ENCODE measurements at places on chromosomes 16 and 17.

GRCh38 chr17:33602981-33603380, 309.9 kb upstream of the ASIC2 start:
- no peak for DNase-seq

DNA sequence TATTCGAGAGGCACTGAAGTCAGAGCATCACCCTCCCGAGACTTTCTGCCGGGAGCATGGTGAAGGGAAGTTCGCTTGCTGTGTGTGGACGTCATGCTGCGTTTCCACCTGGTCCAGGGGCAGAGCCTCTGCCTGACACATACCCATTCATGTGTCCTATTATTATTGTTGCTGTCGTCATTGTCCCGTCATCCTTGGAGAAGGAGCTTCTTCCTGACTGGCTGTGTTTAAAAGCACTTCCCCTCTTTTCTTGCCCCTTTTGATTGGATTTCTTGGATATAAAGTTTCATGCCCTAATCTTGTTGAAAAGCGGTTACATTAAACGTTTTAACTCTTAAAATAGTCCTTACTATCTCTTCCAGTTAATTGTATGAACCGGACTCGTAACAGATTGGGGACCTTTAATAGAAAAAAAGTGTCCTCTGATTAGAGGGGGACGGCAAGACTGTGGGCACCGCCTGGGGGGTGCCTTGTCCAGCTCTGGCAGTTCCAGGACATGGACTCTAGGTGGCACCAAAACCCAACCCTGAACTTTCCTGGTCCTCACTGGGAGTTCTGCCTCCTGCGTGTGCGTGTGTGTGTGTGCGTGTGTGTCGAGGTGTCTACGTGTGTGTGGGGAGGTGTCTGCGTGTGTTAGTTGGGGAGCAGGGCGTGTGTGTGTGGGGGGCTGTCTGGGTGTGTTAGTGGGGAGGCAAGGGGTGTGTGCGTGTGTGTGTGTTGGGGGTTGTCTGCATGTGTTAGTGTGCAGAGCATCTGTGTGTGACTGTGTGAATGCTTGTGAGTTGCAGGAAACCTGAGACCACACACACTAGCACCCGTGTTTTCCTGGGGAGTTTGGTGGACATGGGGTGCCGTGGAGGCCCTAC, 133.3 kb upstream of the CIBAR2 start:
- peak; percentile 35 for DNase-seq

DNA sequence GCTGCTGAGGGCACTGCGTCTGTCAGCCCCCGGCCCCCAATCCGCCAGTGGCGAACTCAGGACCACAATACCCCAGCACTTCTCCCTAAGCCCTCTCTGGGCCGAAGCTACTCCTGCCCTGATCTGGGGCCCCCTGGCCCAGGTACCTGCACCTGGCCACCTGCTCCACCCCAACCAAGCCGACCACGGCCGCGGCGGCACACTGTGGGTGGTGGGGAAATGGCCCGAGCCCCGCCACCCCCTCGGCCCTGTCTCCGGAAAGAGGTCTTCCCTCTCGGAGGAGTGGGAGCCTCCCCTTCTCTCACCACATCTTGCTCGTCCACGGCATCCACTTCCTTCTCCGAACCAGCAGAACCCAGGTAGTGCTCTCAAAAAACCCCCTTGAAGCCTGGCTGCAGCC, 3.4 kb upstream of the FBRS start:
- DNase-seq: no peak

- no peak for DNase-seq
Measured at GRCh38 chr16:64398793-64399192, 723.1 kb downstream of the CDH11 start.

DNA sequence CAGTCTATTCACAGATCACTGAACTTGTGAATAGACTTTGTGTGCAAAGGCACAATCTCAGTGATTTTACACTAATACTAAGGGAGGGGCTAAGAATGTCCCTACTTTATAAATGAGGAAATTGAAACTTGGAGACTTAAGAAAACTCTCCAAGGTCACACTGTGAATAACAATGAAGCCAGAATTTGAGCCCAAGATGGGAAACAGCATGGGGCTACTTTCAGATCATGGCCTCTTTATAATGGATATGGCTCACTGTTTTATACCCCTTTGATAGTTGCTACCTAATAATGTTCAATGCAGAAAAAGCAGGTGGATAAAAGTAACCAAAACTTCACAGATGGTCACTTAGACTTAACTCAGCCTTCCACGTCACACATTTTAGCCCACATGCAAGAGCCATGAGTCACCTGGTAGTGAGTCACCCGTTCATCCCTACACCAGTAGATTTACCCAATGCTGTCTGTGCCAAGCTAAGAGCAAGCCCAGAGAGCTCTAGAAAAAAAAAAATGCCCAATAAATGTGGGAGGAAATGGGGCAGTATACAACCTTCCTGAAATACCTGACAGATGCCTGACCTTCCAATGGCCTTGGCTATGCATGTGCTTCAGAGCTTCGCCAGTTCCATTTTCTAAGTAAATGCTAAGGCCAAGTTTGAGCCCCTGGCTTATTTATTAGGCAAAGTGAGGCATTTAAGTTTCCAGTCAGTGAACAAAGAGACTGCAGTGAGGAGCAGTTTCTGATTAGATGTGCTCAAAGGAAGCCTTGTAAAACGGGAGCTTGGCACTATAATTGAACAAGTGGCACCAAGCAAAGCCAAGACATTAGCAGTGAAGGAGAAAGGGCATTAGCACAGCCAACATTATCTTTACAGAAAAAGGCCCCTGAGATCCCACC, 219.7 kb downstream of the TMEM114 start:
- DNase-seq: no peak

GRCh38 chr16:4378161-4378666, 6.6 kb downstream of the VASN start:
- DNase-seq: no peak

DNA sequence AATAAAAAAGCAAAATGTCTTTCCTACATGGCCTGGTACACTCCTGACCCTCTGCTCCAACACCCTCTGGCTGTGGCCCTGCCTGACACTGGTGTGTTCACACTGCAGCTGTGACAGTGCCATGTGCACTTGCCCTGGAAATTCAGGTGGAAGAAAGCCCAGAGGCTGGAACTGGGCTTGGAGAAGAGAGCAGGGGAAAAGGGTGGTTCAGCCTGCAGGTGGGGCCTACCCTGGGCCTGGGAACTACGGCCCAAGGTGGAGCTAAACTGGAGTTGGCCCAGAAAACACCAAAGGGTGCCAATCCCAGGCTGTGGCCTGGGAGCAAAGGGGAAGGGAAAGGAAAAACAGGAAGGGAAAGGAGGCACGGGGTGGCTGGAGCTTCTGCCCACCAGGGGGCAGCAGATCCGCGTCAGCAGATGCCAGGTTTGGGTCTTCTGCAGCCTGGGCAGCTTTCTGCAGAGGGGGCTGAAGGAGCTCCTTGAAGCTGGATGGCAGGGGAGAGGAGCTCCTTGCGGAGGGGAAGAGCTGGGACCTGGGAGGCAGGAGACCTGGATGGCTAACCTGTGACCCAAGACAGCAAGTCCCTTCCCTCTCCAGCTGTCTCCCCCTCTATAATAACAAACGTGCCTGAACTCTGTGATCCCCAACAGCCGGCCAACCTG, 15.4 kb upstream of the CTCF start:
- DNase-seq: peak; percentile 75

DNA sequence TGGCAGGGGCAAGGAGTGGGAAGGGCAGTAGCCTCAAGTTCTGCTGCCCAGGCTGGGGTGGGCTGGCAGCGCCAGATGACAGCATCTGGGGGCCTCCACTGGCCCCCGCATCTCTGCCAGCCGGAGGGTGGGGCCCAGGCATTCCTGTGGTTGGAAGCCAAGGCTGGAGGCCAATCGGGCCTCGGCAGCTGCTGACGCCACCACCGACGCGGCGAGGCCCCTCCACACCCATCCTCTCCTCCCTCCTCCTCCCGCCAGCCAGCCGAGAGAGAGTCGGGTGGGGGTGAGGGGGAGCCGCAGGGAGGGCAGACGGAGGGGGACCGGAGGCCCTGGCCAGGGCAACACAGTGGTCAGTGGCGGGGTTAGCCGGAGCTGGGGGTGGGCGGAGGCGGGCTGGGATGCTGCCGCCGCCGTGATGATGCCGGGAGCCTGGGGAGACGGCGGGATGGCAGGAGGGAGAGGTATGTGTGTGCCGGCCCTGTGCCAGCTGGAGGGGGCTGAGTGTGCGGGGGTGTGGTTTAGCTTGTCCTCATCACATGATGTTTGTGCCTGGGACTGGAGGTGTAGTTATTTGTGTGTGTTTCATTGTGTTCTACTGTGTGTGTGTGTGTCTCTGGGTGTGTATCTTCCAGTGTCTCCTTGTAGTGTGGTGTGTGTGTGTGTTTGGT, 36.6 kb downstream of the ARHGAP23 start:
- DNase-seq: peak; percentile 72

- DNase-seq: no peak
Measured at GRCh38 chr16:87273471-87274030, 43.6 kb downstream of the C16orf95 start.

GRCh38 chr17:20066253-20066652, 57.1 kb downstream of the SPECC1 start:
- no peak for DNase-seq

DNA sequence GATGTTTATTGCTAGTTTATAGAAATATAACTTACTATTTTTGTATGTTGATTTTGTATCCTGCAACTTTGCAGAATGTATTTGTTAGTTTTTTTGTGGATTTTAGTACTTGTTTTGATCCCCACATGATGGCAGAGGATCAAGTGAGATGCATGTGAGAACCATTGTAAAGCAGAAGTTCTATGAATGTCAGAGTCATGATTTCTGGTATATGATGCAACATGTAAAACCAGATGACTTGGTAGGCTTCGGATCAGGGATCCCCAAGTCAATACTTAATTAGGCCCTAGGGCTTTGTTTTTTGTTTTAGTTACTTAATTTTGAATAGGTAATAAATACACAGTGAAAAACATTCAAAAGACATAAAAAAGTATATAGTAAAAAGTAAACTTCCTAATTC, 45.8 kb downstream of the ESRP2 start:
- DNase-seq: no peak

GRCh38 chr16:4663777-4664465, 29.4 kb upstream of the NUDT16L1 start:
- no peak for DNase-seq

DNA sequence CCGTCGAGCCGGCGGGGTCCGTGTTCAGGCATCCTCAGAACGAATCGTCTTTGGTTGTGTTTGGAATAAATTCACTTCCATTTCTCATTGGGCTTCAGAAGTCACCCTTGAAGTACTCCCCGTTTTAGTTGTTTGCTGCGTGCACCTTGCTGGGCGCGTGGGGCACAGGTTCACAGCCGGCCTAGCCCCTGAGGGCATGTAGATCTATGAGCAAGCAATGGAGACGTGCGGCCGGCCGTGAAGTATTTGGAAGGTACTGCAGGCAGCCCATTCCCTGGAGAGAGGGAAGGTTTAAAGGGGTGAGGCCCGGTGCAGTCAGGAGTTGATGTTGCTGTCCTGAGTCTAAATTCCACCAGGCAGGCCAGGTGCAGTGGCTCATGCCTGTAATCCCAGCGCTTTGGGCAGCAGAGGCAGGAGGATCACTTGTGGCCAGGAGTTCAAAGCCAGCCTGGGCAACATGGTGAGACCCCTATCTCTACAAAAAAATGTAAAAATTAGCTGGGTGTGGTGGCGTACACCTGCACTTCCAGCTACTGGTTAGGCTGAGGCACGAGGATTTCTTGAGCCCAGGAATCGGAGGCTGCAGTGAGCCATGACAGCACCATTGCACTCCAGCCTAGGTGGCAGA, 714 bp downstream of the ACSF3 start:
- DNase-seq: peak; percentile 19

DNA sequence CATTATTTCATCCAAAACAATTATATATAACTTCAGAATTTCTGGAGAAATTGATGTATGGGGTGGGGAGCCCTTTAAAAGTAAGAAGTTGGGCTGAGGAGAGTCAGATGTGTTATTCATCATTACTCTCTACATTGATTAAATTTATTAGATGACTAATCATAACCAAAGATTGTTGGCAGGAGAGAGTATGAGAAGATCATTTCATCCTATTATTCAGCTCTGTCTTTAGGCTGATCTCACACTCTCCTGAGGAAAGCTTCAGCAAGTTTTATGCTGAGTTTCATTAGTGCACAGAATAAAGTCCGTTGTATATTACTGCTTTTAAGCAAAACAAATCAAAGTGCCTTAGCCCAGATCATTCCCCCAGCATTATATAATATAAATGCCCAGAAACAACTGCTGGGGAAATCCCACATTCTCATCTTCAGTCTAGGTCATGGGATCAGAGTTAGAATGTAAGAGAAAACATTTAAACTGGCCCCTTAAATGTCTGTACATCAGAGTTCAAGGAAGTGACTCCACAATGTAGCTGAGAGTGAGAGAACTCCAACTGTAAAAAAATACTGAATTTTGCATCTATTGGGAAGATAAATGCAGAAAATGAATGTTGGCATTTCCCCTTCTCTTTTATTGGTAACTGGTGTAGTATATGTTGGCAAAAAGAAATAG, 130.1 kb upstream of the HLF start:
- DNase-seq: no peak

DNA sequence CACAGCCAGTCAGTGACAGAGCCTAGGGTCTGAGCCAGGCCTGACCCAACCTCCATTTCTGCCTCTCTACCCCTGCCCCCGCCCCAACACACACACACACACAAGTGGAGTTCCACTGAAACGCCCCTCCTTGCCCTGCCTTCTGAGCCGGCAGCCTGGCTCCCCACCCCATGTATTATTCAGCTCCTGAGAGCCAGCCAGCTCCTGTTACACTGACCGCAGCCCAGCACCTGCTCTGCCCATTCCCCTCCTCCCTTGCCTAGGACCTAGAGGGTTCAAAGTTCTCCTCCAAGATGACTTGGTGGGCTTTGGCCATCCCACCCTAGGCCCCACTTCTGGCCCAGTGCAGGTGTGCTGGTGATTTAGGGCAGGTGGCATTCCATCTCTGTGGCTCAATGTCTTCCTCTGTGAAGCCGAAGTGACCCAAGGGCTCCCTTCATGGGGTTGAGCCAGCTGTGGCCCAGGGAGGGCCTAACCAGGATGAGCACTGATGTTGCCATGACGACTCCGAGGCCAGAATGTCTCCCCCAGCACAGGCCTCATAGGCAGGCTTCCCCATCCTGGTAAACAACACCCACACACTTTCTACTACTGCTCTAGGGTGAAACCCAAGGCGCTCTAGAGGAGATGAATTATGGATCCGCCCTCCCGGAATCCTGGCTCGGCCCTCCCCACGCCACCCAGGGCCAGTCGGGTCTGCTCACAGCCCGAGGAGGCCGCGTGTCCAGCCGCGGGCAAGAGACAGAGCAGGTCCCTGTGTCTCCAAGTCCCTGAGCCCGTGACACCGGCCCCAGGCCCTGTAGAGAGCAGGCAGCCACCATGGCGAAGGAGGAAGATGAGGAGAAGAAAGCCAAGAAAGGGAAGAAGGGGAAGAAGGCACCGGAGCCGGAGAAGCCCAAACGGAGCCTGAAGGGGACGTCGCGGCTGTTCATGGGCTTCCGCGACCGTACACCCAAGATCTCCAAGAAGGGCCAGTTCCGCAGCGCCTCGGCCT, 9.7 kb downstream of the MYO15A start:
- DNase-seq: no peak

DNA sequence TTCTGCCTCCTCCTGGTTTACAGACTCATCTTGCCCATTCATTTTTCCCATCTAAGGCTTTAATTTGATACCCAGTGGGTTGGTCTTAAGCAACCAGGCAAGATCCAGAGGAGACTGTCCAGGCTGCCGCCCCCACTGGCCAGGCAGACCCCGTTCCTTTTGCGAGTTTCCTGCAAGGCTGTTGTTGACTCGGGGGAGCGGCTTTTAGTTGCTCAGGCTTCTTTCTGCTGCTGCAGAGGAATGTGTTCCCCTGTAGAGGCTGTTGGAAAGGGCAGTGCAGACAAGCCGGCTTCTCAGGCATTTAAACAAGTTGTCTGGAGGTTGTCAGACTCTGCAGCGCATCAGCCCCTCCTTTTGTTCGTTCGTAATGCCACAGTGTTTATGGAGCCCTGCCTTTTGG, 231.2 kb downstream of the PRKCA start:
- no peak for DNase-seq

Measured in hematopoietic multipotent progenitor cell treated with erythropoietin and hydrocortisone succinate and interleukin-3 and kit ligand, for 15 days (in vitro differentiated cells).